ENCODE measurements at places on chromosomes 5 and 9.

DNA sequence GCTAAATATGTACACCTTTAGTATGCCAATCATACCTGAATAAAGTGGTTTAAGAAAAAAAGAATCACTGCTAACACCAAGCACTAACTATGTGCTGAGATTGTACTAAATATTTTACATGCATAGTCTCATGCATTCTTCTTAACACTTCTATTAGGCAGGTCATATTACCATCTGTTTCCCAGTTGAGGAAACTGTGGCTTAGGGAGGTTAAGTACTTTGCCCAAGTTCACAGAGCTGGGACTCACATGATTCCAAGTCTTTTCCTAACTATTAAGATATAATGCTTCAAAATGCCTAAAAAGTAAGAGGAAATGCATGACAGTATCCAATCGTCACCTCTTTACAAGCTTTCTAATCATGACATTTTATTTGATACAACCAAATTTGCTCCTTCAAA lies 69.2 kb upstream of the PLPP6 start:
- DNase-seq: no peak

DNA sequence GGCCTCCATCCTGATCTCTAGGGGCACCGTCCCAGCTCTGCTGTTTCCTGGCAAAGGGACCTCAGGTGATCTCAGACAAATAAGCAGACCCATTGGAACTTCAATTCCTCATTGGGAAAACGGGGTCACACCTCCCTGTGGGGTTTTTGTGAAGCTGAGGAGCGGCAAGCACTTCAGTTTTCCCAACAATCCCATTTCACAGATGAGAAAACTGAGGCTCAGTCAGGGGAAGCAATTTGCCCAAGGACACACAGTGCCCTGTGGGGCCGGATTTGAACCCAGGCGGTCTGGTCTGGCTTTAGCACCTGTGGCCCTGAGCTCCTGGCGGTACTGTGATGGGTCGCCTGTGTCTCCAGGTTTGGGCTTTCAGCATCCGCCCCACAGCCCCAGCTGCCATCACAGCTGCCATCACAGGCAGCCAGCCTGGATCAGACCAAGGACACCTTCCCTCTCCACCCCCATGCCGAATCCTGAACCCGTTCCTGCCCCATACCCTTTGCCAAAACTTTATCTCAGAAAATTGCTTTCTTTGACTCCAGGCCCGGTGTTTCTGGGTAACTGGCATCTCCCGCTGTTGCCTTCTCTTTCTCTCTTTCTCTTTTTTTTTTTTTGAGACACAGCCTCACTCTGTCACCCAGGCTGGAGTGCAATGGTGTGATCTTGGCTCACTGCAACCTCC lies 26.4 kb downstream of the NCS1 start:
- DNase-seq: no peak

- DNase-seq: no peak
Observed at GRCh38 chr9:76984486-76984885, 35.0 kb upstream of the FOXB2 start.

GRCh38 chr5:34822956-34823715 lies 15.8 kb upstream of the TTC23L start:
- no peak for DNase-seq

DNA sequence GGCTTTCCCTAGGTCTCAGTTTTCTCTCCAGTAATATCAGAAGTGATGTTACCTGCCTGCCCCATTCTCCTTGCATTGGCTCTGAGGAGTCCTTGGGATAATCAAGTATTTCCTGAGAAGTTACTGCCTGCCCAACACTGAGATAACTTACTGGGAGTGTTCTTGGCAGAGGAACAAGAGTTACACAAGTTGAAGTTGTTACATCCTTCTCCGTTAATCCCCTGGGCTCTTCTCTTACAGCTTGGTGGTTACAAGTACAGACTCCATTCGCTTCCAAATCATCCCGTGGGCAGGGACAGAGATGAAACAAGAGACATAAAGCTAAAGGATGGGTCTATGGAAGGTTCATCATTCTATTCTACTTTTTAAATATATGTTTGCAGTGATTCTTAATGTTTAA lies 74.1 kb upstream of the SAP30L start:
- no peak for DNase-seq

Data from stimulated activated CD4-positive, alpha-beta T cell treated with anti-CD3 and anti-CD28 coated beads, Interleukin-4, amount 100 ng/mL, for 48 hours (primary cell).